ENCODE measurements at places on chromosomes 7 and 10.

DNA sequence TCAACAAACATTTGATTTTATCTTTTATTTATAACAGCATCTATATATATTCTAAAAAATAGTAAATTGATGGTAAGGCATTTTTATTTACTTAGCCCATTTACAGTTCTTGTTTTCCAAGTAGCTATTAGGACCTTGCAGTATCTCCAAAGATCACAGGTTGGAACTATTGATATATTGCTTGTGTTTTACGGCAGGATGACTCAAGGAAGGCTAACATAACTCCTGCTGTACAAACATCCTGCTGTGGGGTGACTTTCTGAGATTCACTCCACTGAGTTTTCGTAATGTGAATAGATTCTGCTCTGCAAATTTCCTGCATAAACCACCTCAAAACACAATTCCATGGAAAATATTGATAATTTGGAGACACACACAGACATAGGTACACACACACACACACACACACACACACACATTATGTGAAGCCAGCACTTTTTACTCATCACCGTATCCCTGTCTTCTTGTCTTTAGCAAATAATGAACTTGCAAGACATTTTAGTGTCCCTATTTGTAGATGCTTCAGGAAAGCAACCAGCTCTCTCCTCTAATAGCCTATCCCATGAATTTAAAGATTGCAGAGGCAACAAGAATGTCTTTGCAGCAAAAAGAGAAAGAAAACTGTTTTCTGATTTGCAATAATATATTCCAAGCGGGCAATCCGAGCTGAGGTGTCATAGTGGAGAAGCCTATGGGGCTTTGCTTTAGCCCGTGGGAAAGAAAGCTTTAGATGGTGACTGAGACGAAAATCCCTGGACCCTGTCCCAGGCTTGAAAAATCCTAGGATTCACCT lies 722 bp downstream of the AGR2 start:
- DNase-seq, result no peak

- no peak for DNase-seq
Observed at GRCh38 chr7:96088579-96088978, 233.3 kb downstream of the SLC25A13 start.

DNA sequence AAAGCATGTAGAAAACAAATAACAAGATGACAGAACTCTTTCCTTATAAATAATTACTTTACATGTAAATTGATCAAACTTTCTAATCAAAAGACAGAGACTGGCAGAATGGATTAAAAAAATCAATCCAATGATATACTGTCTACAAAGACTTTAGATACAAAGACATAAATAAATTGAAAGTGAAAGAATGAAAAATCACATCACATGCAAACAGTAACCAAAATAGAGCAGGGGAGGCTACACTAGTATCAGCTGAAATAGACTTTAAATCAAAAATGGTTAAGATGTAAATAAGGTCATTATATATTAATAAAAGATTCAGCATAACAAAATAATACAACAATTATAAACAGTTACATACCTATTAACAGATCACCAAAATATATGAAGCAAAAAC lies 97.3 kb downstream of the SNX13 start:
- no peak for DNase-seq

GRCh38 chr7:2022021-2022409 lies 210.7 kb downstream of the MAD1L1 start:
- no peak for DNase-seq

DNA sequence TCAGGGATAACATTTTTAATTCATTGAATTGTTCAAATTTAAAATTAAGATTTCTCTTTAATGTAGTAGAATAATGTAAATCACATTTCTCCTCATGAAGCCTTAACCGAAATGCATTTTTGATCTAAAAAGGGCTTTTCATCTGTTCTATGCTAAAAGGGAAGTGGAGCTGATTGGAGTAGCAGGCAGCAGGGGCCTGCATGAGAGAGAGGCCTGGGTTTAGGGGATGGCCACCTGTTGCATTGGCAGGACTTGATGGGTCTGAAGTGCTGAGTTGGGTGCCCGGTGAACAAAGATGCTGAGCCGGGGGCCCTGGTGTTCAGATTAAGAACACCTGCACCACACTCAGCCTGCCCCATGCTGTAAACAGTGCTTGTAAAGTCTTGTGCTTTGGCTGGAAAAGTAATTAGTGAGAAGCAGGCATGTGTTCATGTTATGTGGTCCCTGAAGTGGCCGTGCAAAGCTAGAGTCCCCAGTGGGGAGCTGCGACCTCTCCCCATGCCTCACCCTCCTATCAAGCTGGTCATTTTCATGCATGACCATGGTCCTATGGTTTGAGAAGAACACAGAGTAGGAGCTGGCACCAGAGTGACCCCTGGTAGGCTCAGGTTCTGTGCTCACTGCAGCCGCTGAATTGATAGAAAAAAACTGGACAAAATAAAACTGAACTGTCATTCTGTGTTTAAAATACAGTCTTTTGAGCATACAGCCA lies 124.3 kb downstream of the ADCY1 start:
- DNase-seq, result no peak

GRCh38 chr7:108848486-108848885 lies 278.8 kb downstream of the DNAJB9 start:
- no peak for DNase-seq

DNA sequence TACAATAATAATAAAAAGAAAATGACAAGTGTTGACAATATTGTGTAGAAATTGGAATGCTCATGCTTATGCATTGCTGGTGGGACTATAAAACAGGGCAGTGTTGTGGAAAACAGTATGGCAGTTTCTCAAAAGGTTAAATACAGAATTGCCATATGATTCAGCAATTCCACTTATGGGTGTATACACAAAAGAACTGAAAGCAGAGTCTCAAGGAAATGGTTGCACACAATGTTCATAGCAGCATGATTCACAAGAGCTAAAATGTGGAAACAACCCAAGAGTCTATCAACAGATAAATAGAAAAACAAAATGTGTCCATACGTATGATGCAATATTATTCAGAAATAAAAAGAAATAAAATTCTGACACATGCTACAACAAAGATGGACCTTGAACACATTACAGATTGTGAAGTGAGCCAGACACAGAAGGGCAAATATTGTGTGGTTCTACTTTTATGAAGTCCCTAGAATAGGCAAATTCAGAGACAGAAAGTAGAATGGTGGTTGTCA lies 64.8 kb upstream of the GRM8 start:
- DNase-seq, result no peak

DNA sequence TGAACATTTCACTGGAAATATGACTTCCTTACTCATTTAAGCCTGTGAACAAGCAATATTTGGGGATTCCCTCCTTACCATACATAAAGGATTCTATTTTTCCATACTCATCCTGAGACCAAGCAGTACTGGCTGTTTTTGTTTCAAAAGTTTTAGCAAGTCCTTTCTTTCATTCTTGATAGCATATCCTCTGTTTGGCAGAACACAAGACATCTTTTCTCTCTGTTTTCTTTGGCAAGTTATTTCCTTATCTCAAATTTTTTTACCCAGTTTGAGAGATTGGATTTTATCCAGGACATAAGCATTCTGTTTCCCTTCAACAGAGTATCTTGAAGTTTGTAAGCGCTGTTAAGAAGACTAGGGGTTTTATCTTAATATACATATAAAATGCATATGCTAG lies 3.0 kb upstream of the WASL start:
- no peak for DNase-seq
